ENCODE measurements at places on chromosomes 4 and X.
A peak's percentile ranks its signal among the peaks of the same experiment; 100 is the strongest.

GRCh38 chrX:19799319-19800182 is 87.8 kb downstream of the SH3KBP1 start:
- peak; percentile 44 for DNase-seq

DNA sequence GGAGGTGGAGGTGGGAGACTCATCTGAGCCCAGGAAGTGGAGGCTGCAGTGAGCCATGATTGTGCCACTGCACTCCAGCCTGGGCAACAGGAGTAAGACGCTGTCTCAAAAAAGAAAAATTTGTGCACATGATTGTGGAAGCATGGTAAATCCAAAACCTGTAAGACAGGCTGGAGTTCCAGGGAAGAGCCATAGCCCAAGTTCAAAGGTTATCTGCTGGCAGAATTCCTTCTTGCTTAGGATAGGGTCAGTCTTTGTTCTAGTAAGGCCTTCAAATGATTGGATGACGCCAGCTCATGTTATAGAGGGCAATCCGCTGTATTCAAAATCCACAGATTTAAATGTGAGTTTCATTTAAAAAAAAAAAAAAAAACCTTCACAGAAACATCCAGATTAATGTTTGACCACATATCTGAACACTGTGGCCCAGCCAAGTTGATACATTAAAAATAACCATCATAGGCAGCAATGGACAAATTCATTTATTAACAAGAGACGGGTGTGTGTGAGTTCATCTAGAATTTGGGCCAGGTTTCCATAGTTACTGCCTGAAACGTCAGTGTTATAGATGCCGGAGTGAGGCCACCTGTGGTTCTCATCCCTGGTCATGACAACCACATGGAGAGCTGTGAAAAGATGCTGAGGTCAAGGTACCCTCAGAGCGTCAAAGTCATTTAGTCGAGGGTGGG is 35.2 kb upstream of the SLC2A9 start:
- DNase-seq: no peak

DNA sequence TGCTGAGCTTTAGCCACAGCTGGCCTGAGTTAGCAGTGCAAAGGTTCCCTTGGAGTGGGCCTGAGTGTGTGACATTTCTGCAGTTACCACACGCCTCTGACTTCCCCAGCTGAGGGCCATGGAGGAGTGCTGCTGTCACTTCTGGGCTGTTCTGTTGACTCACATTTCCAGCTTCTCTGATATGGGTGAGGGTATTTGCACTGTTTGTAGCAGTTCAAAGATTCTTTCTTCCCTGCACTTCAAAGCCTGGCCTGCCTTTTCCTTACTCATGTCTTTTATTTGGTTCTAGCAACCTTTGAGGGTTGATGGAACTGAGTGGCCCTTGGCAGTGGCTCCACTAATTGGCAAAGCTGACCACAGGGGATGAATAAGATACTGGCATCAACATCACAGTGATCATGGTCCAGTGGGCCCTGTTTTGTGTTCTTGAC is 26.4 kb upstream of the SCML1 start:
- no peak for DNase-seq

GRCh38 chr4:4981427-4981826 is 37.8 kb downstream of the CYTL1 start:
- DNase-seq: no peak

- DNase-seq: no peak
These were observed 242.7 kb upstream of the ETNPPL start for GRCh38 chr4:109005523-109005922.
